ENCODE measurements at places on chromosomes 1 and 21. TPM values are rescaled to one million over a fixed set of nuclear protein-coding genes. Genes with fewer than 3 reads are reported as not detected.
A peak's percentile ranks its signal among the peaks of the same experiment; 100 is the strongest.

CD1B gene
- total RNA-seq = 0.61 TPM

PKP1 gene
- 0.69 TPM for total RNA-seq

RGS18 gene
- total RNA-seq = 9.1 TPM

- no peaks in the 10 kb centered on the region for H3K27me3 ChIP-seq
- DNase-seq = no peak
- H3K27ac ChIP-seq = no peak overlapping the region
- H3K4me1 ChIP-seq = peaks cover 7% of the 10 kb centered on the region
- no peak overlapping the region for H3K4me3 ChIP-seq
- H3K36me3 ChIP-seq = no peaks in the 10 kb centered on the region
Observed at GRCh38 chr1:209455661-209456358, 127.7 kb upstream of the CAMK1G start.

DNA sequence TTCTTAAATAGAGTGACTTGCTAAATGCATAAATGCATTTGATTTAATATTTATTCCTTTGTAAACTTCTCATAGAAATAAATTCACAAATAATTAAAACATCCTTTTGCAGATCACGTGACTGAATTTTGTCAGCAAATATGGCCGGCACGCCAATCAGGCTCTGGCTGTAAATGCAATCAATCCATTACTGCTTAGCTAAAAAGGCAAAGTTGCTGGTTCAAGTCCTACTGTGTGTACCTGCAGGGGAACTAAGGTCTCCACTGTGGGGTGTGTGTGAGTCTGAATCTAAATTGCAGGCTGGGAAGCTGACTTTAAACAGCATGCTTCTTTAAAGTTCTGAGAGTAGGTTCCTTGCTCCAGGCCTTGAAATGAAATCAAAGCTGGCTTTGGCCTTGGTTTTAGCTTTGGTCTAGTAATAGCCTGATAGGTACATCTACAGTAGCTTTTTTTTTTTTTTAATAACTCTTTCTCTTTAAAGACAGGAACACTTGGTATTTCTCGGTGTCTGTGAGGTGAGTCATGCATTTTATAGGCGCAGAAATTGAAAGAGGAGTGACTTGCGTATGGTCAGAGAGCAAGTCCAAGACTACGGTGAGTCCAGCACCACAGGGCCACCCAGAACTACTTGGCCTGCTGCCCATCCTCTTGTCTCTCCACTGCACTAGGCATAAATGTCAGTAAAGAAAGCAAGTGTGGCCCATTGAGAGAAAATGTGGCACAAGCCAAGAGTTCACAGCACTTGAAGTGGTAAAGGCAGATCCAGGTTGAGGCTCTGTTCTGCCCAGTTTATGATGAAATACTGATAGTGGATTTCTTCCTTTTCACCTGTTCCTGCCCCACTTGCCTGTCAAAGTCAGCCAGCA, 36.2 kb upstream of the LYST start:
- peak overlapping the region; percentile 34 for H3K27ac ChIP-seq
- no peaks in the 10 kb centered on the region for H3K36me3 ChIP-seq
- peak; percentile 81 for DNase-seq
- H3K4me3 ChIP-seq = no peak overlapping the region
- no peaks in the 10 kb centered on the region for H3K4me1 ChIP-seq

GRCh38 chr1:165844114-165844798, 16.8 kb downstream of the UCK2 start:
- H3K4me1 ChIP-seq = peaks cover 10% of the 10 kb centered on the region
- H3K27me3 ChIP-seq = no peaks in the 10 kb centered on the region
- no peaks in the 10 kb centered on the region for H3K36me3 ChIP-seq
- no peak overlapping the region for H3K4me3 ChIP-seq
- no peak for DNase-seq

- no peak for DNase-seq
- peaks cover 42% of the 10 kb centered on the region for H3K4me1 ChIP-seq
Observed at GRCh38 chr1:113938192-113938591, 9.1 kb downstream of the HIPK1 start.

GRCh38 chr1:112923234-112923958, 32.6 kb downstream of the SLC16A1 start:
- H3K4me1 ChIP-seq = no peaks in the 10 kb centered on the region
- no peak overlapping the region for H3K4me3 ChIP-seq
- no peak overlapping the region for H3K27ac ChIP-seq
- DNase-seq = no peak
- no peaks in the 10 kb centered on the region for H3K36me3 ChIP-seq

DNA sequence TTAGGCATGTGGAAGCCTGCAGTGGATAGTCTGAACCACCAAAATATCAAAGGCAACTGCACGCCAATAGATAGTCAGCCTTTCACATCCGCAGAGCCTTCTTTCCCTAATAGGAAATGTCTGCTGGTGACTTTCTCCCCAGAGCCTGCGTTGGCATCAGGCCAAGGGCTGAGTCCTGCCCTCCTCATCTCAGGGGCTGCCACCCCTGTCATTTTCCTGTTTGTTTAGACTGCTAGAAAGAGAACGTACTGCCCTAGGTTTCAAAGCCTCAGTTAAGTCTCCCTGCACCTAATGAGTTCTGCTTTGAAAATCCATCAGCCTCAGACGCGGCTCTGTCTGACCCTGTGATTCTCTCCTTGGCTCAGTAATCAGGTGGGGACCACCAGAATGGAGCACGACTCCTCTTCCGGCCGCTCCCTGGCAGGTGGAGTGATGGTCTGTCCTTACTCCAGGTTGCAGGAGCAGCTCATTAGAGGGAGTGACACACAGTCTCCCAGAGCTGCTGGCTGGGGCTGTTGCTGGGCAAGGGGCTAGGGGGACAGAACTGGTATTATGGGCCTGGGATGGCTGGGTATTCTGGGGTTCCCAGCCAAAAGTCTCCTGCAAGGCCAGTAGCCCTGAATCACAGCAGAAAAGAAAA, 27.3 kb downstream of the STUM start:
- H3K4me3 ChIP-seq = no peak overlapping the region
- no peaks in the 10 kb centered on the region for H3K27me3 ChIP-seq
- no peaks in the 10 kb centered on the region for H3K4me1 ChIP-seq
- no peaks in the 10 kb centered on the region for H3K36me3 ChIP-seq
- H3K27ac ChIP-seq = no peak overlapping the region
